ENCODE measurements at places on chromosomes 2 and 18.

- DNase-seq = no peak
These were observed 25.2 kb upstream of the SIX3 start for GRCh38 chr2:44916291-44916690.

DNA sequence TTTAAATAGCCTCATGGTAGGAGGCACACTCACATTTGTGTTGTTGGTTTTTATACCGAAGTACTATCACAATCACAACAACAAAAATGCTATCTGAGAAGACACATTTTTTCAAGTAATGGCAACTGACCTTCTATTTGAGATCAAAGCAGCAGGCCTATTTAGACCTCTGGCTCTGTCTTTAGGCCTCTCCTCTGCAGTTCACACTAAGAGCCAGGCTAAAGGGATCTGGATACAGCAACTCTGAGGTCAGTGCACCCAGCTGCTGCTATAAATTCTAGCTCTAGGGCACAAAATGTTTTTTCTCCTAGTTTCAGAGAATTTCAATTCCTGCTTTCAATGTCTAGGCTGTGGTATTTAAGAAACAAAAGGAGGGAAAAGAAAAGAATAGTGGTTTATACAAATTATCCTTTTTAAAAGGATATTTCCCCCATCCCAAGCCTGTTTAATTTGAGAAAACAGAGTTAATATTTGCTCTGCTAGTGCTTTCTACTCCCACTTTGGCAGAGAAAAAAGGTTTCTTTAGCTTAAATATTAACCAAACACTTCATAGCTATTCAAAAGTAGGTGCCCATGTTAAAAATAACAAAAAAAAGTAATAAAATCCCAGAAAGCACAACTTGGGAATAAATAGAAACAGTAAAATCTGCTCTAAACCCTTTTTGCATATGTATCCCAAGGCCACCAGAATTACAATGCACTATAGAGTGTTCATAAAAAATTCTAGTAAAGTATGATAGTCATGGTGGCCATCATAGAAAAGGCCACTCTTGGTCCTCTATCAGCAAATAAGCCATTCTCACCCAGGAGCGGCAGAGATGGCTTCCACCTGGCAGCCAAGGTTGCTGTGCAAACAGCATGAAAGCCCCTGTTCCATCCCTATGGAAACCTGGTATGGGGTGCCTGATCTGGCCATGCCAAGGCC is 293.6 kb upstream of the SESTD1 start:
- DNase-seq = no peak

- no peak for DNase-seq
These were observed 45.0 kb upstream of the ALPP start for GRCh38 chr2:232333361-232334135.

- DNase-seq = no peak
These were observed 138.5 kb downstream of the MEP1B start for GRCh38 chr18:32328379-32328778.

GRCh38 chr2:151833984-151834383 is 5.8 kb upstream of the ARL5A start:
- DNase-seq = no peak

DNA sequence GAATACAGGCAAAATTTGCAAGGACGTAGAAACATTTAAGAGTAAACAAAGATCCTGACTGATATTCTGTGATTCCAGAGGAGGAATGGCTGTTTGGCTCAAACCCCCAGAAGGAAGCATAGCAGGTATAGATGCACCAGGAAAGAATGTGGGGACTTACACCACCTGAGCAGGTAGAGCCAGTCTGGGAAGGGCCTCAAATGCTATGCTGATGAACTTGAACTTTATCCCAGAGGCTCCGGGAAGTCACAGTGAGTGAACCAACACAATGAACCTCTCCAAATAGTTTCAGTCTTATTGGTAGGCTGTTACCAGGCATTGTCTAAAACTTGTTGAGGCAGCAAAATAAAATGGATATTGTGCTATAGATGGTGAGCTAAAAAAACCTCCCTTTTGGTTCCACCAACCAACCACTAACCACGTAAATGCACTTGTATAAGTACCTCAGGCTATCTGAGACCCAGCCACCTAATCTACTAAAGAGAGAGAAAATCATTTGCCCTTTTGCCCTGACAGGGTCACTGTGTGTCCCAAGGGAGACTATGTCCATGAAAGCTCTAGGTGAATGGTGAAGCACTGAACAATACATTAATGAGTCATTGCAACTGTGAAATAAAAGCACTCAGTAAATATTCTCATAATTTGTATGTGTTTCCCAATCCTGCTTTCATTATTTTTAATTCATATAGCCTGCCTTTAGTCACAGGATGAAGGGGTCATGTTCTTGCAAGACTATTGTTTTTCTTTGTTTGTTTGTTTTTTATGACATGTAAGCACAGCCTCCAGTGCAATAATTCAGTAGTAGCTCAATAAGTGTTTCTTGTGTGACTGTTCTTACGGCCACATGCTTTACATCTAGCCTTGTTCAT is 911.6 kb downstream of the EPHA4 start:
- DNase-seq = no peak

GRCh38 chr2:108460345-108461037 is 11.5 kb downstream of the GCC2 start:
- no peak for DNase-seq

GRCh38 chr18:26307161-26307773 is 81.0 kb downstream of the TAF4B start:
- DNase-seq = no peak

GRCh38 chr18:77487951-77488740 is 238.5 kb downstream of the GALR1 start:
- no peak for DNase-seq

GRCh38 chr18:72727038-72727655 is 140.6 kb downstream of the NETO1 start:
- DNase-seq = no peak

- no peak for DNase-seq
These were observed 116.5 kb upstream of the SERTAD2 start for GRCh38 chr2:64770137-64770780.

- no peak for DNase-seq
These were observed 97.9 kb upstream of the SOX11 start for GRCh38 chr2:5594249-5594695.

GRCh38 chr2:121360566-121361300 is 75.7 kb upstream of the TFCP2L1 start:
- DNase-seq = no peak

GRCh38 chr2:54879032-54879431 is 155.6 kb downstream of the EML6 start:
- DNase-seq = no peak

DNA sequence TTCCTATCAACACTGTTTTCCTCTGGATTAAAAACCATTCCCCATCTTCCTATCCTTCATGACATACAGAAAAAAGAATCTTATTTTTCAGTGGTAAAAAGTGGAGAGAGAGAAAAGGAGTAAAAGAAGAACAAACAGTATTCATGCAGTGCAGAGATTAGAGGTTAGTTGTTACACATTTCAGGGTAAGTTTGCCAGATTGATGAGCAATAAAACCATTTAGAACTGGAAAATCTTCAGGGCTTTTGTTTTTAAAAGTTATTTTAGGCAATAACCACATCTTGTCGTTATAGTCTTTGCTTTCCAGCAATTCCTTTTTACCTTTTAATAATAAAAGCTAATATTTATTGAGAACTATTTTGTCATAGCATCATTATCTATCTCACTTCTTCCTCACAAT is 104.5 kb downstream of the GPD2 start:
- no peak for DNase-seq

DNA sequence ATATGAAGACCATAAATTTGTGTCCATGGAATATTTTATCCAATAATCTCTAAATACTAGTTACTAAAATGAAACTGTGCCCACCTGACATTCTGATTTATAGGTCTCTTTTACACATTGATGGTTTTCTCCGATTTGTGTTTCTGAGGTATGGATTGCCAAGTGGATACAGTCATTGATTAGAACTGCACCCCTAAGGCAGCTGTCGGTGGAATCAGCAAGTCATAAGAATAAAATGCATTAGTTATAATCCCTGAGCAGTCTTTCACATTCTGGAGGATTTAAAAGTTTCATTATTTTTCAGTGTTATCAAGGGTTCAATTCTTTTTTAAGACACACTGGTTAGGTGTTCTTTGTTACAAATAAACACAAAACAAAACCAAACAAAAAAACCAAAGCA is 6.0 kb downstream of the CAVIN2 start:
- no peak for DNase-seq

- DNase-seq = no peak
These were observed 1.0 kb downstream of the ACVR1 start for GRCh38 chr2:157874997-157875640.

DNA sequence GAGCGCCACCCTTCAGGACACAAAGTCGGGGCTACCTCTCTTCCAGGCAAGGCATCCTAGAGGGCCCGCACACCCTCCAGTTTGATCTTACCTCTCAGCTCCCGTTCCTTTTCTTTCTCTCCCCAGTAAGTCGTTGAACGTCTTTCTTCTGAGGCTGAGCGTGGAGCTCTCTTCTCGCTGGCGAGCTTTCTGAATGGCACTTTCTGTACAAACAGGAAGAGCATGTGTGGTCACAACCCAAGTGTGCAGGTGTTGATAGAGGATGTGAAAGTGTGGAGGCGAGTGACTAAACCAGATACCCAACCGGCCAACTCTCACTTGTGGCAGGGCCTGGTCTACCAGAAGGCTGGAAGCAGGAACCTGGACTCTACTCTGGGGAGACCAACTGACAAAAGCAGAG is at the start of gene AFF3:
Gene AFF3 (minus strand): TSS at position 198 of the 400 bp plus-strand sequence. CDS start 38,136 bp downstream, outside the sequence.
- no peak for DNase-seq

DNA sequence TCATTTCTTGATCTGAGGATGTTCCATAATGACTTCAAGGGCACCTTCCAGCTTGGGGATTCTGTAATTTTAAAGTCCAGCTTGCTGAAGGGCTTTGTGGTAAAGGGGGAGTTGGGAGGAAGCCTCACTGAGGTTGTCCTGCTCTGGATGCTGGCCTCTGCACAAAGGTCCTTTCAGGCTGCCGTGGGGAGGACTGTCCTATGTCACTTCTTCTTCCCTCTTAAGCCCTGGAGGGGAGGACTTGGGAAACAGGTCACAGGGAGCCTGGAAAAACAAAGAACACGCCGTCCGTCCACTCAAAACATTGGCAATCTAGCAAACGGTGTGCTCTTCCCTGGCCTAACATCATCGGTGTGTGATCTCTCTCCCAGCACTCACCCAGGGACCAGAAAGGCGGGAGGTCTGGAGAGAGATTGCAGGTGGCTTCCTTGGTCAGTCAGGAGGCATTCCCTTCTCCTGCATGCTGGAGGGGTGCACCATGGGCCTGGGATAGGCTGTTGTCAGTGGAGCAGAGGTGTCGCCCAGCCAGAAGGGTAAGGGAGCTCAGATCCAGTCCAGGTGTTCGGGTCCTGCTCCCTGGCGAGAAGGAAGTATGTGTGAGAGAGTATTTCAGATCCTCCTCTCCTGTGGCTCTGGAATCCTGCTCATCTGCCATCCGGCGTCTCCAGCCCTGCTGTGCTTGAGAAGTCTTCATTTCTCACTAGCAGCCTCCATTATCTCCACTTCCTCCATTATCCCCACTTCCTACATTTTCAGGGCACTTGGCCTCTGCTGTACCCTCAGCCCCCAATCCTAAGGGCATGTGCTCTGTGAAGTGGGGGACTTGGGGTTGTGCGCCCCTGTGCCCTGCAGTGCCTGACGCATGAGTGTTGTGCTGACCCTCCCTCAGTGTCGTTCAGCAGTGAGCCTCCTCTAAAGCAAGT is 20.1 kb downstream of the ASAP2 start:
- no peak for DNase-seq

Measured in stimulated activated CD4-positive, alpha-beta T cell treated with anti-CD3 and anti-CD28 coated beads, TNF-alpha, amount 100 ng/mL, for 1 hour (primary cell).